ENCODE measurements at places on chromosomes 1 and 21.

- DNase-seq: no peak
Observed at GRCh38 chr1:178868706-178869105, 2.2 kb downstream of the ANGPTL1 start.

DNA sequence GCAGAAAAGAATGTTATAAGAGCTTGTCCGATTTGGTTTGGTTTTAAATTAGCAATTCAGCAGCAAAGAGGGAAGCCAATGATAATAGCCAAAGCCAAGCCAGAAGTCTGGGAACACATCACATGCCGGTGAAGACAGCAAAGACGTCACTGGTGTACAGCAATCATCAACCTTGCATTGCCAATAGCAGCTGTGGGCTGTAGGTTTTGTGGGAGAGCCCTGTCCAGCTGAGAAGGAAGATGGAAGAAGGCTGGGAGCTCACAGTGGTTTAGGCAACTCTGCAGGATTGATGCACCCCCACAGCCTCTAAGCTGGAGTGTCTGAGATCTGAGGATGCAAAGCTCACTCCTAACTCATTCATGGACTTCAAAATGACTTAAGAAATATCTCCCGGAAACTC, 338.7 kb downstream of the SIPA1L2 start:
- DNase-seq: no peak

DNA sequence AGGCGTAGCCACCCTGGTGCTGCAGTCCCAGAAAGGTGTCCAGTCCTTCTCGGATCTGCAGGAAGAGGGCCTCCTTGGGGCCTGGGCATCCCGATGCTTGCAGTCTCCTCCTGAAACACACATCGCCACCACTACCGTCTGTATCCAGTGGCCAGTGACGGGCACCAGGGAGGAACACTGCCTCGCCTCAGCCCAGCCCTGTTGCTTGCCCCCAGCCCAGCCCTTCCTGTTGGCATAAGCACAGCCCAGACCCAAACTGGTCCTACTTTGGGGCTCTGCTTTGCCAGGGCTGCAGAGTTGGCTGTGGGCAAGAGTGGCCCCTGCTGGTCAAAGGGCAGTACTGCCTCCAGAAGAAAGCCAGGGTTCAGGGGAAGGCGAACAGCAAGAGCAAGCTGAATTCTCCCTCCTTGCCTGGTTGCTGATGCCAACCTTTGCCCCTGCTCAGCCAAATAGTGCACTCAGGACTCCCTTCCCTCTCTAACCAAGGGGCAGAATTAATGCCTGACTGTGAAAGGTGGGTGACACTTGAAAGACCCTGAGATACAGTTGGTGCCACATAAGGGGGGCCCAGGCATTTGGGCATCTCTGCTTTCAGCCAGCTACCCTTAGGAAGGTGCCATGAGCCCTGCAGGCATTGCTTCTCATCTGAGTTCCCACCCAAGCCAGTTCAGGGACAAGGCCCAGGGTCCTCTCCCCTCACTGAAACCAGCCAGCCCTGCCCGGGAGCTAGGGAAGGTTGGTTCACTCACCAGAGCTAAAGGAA, 11.1 kb upstream of the ARHGEF2 start:
- DNase-seq: no peak

GRCh38 chr1:223609977-223610376, 55.5 kb downstream of the CAPN8 start:
- DNase-seq: no peak

DNA sequence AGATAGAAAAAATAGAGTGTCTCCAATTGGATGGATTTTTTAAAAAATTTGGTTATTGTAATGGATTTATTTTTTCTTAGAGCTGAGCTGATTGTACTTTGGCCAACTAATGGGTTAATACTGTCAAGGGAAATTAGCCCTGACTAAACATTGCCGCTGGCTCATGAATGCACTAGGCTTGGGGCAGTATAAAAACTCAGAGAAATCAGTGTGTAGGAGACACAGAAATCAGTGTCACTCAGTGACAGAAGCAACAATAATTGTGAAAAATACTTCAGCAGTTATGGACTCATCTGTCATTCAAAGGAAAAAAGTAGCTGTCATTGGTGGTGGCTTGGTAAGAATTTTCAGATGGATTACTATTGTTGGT, at the start of gene KMO:
Gene KMO (plus strand): TSS at position 217 of the 370 bp plus-strand sequence. CDS start 67 bp downstream, at position 284.
- no peak for DNase-seq

DNA sequence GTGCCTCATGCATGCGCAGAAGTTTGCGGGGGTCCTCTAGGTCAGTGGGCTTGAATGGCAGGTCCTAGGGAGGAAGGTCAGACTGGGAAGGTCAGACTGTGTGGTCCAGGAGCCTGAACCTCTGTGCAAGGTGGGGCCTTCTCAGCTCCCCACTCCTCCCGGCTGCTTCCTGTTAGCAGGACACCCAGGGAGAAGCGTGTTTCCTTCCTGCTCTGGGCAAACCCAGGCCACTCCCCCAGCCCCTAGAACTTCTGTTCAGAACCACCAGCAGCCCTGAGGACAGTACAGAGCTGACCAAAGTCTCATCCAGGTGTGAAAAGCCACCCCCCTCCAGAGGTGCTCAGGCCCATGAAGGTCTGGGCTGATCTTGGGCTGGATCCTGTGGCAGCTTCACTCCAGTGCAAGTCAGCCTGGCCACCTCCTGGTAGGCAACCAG, 29.9 kb downstream of the NAV1 start:
- DNase-seq: peak; percentile 11

DNA sequence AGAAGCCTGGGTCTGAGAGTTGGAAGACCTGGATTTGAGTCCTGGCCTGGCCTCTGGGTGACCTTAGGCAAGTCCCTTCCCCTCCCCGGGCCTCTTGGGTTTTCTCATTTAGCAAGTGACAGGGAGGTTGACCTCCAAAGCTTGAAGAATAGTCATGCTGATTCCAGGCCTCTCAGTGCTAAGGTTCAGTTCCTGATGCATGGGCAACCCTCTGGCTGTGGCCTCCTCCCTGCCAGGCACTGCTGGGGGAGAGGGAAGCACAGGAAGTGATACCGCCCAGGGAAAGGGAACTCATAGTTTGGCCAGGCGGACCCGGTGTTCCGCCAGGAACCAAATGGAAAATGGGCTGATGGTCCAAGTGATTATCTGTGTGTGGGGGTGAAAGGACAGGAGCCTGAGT, 23.6 kb upstream of the WASF2 start:
- no peak for DNase-seq

DNA sequence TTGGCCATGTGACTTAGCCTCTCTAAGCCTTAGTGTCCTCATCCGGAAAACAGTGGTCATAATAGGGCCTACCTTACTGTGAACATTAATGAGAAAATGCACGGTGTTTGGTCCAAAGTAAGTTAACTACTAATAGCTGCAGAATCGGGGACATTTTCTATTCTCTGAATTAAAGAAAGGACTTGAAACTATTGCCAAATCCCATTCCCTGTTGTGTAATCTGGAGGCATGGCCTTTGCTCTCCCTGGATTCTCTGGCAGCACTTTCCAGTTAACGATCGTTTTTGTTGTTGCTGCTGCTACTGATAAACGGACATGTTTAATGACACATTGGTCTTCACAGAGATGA, 30.5 kb downstream of the FMO4 start:
- DNase-seq: no peak

DNA sequence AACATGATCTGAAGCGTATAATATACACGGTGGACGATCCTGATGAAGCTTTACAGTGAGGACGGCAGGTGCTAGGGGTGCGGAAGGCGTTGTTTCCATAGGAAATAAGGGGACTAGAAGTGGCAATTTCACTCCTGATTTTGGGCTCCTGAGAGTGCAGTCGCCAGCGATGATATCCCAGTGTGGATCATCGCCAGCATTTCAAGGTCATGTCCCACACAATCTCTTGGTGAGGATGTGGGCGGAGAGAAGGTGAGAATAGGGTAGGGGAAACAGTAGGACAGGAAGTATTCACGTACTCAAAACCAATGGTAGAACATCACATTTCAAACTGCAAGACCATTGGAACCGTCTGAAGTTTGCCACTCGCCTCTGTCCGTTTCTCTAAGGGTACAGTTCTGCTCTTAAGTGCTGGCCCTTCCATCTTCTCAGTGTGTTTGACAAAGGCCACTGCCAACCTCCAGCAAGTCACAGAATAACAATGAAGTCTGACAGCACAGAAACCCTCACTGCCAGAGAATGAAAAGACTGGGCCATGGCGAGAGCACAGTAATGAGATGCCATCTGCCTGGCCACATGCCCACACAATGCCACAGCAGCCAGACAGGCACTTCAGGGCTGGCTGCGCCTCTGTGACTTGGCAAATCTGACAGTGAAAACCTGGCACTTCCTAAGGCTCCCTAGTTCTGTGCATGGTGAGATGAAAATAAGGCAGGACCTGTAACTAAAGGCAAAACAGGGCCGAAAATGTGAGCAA, 27.9 kb downstream of the PCSK9 start:
- DNase-seq: no peak

- DNase-seq: no peak
Observed at GRCh38 chr1:197808880-197809279, 33.6 kb upstream of the DENND1B start.

DNA sequence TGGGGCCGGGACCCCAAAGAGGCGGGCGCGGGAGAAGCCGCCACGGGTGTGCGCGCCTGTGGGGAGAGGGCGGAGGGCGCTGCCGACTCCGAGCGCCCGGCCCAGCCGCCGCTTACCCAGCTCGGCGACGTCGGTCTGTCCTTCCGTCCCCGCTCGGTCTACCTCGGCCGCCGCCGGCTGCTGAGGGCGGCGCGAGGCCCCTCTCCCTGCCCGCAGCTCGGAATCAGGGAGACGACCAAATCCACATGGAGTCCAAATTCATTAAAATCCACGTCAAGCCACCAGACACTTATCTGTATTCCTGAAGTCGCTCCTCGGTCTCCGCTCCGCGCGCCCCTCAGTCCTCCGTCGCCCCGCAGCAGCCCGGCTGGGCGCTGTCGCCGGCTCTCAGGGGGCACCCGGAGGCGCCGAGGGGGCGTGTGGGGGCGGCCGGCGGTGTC, 637 bp downstream of the PLXNA2 start:
- no peak for DNase-seq

DNA sequence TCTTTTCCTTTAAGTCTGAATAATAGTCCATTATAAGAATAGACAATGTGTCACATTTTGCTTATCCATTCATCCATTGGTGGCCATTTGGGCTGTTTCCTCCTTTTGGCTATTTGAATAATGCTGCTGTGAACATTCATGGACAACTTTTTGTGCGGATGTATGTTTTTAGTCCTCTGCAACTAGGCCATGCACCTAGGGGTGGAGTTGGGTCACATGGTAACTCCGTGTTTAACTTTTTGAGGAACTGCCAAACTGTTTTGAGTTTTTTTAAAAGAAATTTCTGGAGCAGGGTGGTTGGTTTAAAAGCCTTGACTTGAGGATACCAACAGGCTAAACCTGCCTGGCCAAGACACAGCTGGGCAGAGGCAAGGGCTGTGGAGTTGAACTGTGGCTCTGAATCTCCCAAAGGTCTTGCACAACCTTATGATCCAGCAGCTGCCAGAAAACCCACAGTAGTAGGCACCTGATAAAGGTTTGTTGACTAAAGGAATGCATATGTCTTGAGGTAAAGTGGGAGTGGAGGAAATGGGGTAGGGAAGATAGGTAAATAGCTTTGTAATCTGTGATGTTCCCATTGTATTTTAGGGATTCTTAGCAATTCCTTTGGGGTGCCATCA, 5.6 kb upstream of the RPTN start:
- DNase-seq: no peak

DNA sequence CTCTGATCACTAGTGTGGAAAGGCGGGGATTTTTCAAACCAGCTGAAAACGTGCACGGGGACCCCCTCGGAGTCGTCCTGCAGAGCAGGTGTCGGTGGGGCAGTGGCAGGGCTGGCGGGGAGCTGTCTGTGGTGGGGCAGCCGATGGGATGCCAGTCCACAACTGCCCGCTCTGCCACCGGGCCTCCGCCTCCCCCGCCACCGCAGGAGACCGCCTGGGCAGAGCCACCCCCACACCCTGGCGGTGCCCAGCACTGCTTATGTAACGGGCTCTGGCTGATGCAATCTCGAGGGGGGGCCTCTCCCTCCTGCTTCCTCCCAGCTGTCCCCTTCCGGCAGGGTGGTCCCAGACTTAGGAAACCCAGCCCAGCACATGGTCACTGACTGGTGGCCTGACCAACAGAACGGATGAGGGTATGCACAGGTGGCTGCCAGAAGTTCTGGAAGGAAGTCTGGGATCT, 9.3 kb downstream of the CHD5 start:
- peak; percentile 63 for DNase-seq

GRCh38 chr1:76666499-76666898, 200.8 kb upstream of the ST6GALNAC5 start:
- no peak for DNase-seq

DNA sequence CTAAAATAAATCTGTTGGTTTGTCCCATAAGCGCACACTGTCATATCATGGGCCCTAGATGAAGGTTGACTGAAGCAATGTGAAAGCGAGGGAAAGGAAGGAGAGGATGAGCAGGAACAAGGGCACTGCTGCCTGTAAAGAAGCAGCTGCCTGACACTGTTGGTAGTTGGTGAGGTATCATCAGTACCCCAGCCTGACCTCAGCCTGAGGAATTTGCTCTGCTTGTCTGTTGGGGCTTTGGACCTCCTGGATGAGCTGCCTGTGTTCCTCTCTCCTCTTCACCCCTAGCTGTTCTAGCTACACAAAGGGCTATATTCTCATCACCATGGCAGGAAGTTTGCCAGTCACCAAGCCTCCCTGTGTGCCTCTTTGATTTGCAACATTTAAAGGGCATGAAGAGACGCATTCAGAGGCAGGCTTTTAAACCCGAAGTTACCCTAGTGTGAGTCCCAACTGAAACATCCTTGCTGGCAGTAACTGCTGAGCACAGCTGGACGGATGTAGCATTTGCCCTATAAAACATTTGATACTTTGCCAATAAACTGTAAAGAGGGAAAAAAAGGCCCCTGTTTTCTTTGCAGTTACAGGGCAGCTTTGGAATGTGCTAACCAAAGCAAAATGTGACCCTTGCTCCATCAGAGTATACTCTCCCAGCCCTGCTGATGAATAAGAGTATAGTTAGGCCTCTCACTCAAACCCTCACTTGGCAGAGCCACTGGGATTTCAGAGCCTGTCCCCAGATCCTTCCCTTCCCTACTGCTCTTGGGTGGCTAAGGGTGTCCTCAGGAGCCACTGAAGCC, 22.2 kb upstream of the SPATA6 start:
- DNase-seq: no peak

DNA sequence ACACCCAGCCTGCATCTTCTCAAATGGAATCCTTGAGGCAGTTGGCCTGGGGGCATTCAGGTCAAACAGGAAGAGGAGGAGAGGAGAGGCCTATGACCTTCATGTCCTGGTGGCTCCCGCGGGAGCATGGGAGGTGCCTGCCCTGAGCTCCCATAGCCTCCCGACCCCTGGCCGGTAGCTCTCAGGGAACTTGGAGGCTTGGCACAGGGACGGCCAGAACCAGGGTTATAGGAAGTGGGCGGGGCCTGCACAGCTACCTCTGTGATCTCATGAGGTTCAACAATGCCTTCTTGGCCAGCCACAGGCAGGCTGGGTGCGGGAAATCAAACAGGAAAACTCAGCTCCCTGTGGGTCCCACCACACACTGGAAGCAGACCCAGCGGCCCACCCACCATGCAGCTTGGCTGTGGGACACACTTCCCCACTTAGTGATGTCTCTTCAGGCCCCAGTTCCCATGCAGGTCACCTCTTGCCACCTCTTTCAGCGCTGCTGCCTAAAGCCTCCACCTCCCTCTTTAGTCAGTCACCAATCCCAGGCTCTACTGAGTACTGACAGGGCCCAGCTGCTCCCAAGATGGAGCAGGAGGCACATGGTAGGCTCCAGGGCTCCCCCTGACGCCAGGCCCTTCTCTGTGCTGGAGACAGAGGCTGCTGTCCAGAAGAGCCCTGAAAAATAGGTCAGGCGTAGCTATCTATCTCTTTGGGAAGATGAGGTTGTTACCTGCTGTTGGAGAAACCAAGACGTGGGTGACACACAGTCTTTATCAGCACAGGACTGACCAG, at the start of gene SLFNL1:
Gene SLFNL1 (minus strand): TSS at position 200 of the 783 bp plus-strand sequence. CDS start 1,065 bp downstream, outside the sequence.
- no peak for DNase-seq

- DNase-seq: no peak
Observed at GRCh38 chr1:30474818-30475200, 248.6 kb downstream of the MATN1 start.
